Pulmonary artery endothelial cell (primary cell): ENCODE measurements at places on chromosomes 5 and 9. TPM values are rescaled to one million over a fixed set of nuclear protein-coding genes. Genes with fewer than 3 reads are reported as not detected.

Gene CCNI2
- 0.04 TPM in 1 of 2 replicates, not detected in the other for total RNA-seq

Gene ODF2
- total RNA-seq = 32.8 and 56.2 TPM in 2 replicates

Gene KLF4
- total RNA-seq = 1.1 and 1.6 TPM in 2 replicates

Gene LCNL1
- total RNA-seq = not detected in 2 replicates

Gene TTC16
- total RNA-seq = not detected in 2 replicates

Gene OBP2B
- total RNA-seq = not detected in 2 replicates

Gene IRX1
- not detected in 2 replicates for total RNA-seq

Gene PPP2R2B
- total RNA-seq = not detected in 2 replicates

Gene PCDHB11
- total RNA-seq = 0.13 and 0.25 TPM in 2 replicates

Gene SELENOP
- total RNA-seq = 0.40 and 0.53 TPM in 2 replicates

Gene CNTFR
- not detected in 2 replicates for total RNA-seq

Gene PRUNE2
- 8.4 and 21.2 TPM in 2 replicates for total RNA-seq

Gene SPATA31A3
- total RNA-seq = not detected in 2 replicates

Gene STXBP1
- 16.0 and 19.0 TPM in 2 replicates for total RNA-seq

Gene ZNF354C
- total RNA-seq = 6.4 and 7.1 TPM in 2 replicates

Gene DMRT3
- total RNA-seq = not detected in 2 replicates

Gene ARAP3
- total RNA-seq = 33.8 and 43.1 TPM in 2 replicates

Gene PCDHGC4
- total RNA-seq = 0.40 and 0.95 TPM in 2 replicates

Gene SMC2
- 16.2 and 36.8 TPM in 2 replicates for total RNA-seq

Gene PCAT7
- under 0.01 TPM in 1 of 2 replicates, not detected in the other for total RNA-seq

Gene CTXN3
- not detected in 2 replicates for total RNA-seq

Gene NR2F1-AS1
- 15.0 and 17.1 TPM in 2 replicates for total RNA-seq

Gene HTR1A
- total RNA-seq = not detected in 2 replicates

Gene ENG
- total RNA-seq = 46.5 and 49.5 TPM in 2 replicates

Gene KIF4B
- total RNA-seq = 0.13 and 0.21 TPM in 2 replicates

Gene ZNF883
- 0.53 and 2.6 TPM in 2 replicates for total RNA-seq

Gene PCDHA8
- under 0.01 and 0.04 TPM in 2 replicates for total RNA-seq

Gene PDGFRB
- 0.07 and 0.14 TPM in 2 replicates for total RNA-seq

Gene PCDHB14
- 0.53 and 0.78 TPM in 2 replicates for total RNA-seq

Gene GNA14
- 3.2 and 12.6 TPM in 2 replicates for total RNA-seq

Gene SLC4A9
- not detected in 2 replicates for total RNA-seq

Gene EQTN
- total RNA-seq = not detected in 2 replicates

Gene EMB
- total RNA-seq = not detected in 2 replicates

Gene FAM221B
- total RNA-seq = not detected in 2 replicates

Gene CDX1
- total RNA-seq = not detected in 2 replicates

Gene DMGDH
- 0.20 and 0.25 TPM in 2 replicates for total RNA-seq

Gene TMEM174
- total RNA-seq = 0.07 TPM in 1 of 2 replicates, not detected in the other

Gene TMC1
- total RNA-seq = 0.46 and 0.99 TPM in 2 replicates
